Activated T-cell treated with anti-CD3 and anti-CD28 coated beads, Interleukin-2, amount 50 U/mL, for 24 hours (primary cell): ENCODE measurements at places on chromosomes 4 and X.

- DNase-seq = no peak
These were observed 311.8 kb upstream of the SMIM31 start for GRCh38 chr4:164442180-164442579.

DNA sequence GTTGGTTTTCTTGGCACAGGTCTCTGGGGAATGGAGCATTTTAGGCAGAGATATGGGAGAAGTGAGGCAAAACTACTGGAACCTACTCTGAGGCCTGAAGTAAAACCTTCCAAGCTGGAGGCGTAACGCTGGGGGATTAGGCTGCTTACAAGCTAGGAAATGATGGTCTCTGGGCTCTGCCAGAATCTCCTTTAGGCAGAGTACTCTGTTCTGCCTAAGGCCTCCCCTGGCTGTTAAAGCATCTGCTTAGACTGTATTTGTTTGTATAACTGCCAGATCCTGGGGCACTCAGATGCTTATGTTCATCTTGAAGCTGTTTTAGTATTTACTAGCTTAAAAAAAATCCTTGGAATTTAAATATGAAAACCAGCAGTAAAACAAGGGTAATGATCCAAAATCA, 822.2 kb downstream of the RPA4 start:
- no peak for DNase-seq

GRCh38 chr4:148207068-148207467, 235.1 kb downstream of the NR3C2 start:
- no peak for DNase-seq

DNA sequence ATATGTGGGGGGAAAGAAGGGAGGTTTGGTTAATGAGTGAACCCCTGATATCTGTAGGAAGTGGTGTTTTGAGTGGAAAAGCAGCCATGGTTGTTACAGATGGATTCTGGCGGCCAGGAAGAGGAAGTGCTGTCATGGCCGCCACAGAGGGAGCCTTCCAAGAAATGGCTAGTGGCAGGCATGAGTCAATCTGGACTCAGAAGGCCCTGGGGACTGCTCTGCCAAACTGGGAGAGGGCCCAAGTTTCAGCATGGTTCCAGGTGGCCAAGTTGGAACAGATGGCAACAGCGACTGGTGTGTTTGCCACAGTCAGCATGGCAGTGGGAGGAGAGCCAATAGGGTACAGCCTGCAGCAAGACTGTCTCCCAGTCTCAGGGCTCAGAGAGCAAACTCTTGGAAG, 32.5 kb downstream of the ETDB start:
- DNase-seq = no peak

GRCh38 chrX:37993176-37993575, 13.2 kb upstream of the SYTL5 start:
- no peak for DNase-seq

DNA sequence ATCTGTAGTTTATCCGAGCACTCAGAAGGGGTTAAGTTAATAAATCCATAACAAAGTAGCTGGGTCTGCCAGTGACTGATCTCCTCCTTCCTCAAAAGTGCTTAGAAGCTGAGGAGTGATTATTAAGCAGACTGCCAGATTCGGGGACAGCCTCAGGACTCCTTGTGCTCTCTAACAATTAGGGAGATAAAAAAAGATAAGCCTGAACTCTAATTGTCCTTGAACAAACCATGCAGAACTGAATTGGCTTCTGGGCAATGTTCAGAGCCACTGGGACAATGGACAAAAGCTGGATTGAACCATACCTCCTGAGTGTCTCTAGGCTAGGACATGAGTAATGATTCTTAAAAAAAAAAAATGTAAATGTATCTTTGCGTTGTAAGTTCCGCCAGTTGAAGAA, 22.7 kb upstream of the GRPR start:
- no peak for DNase-seq

DNA sequence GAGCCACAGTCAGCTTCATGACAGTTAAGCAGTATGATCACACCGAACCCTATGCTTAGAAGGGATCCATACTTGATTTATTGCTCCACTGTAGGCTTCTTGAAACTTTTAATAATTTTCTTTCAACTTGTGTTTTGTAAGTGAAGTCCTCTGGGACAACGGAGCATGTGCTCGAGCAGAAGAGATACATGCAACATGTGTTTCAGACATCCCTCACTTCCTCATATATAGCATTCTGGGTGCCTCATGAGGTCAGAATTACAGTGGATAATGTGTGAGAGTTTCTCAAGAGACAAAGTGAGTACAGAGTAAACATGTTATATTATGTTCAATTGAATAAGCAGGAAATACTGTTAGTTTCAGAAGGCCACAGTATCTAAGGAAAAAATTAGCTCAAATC, 893.2 kb downstream of the FAT4 start:
- no peak for DNase-seq

DNA sequence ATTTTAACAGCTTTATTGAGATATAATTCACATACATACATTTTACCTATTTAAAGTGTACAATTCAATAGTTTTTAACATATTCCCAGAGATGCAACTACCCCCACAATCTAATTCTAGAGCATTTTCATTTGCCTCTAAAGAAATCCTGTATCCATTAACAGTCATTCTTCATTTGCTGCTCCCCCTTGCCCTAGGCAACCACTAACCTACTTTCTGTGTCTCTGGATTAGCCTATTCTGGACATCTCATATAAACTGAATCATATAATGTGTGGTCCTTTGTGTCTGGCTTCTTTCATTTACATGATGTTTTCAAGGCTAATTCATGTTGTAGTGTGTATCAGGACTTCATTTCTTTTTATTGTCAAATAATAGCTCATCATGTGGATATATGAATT, 105.1 kb upstream of the GRPR start:
- DNase-seq = no peak

- no peak for DNase-seq
These were observed 68.6 kb downstream of the NHS start for GRCh38 chrX:17443556-17443955.

- no peak for DNase-seq
These were observed 17.7 kb downstream of the JAKMIP1 start for GRCh38 chr4:6182376-6183280.

DNA sequence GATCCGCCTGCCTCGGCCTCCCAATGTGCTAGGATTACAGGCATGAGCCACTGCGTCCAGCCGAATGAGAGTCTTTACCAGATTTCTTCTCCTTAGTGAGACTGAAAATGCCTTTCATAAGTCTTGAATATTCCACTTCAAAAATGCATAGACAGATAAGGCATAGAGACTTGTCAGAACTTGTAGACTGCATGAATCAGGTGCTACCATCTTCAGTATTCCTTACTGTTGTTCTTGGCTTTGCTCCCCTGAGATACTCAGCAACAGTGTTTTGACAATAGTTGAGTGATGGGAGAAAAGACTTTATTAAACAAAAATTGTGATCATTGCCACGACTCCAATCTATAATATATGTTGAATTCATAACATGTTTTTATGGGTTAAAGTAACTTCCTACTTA, 11.0 kb downstream of the TKTL2 start:
- DNase-seq = no peak

- DNase-seq = no peak
These were observed 69.2 kb upstream of the GRID2 start for GRCh38 chr4:92234393-92235176.

DNA sequence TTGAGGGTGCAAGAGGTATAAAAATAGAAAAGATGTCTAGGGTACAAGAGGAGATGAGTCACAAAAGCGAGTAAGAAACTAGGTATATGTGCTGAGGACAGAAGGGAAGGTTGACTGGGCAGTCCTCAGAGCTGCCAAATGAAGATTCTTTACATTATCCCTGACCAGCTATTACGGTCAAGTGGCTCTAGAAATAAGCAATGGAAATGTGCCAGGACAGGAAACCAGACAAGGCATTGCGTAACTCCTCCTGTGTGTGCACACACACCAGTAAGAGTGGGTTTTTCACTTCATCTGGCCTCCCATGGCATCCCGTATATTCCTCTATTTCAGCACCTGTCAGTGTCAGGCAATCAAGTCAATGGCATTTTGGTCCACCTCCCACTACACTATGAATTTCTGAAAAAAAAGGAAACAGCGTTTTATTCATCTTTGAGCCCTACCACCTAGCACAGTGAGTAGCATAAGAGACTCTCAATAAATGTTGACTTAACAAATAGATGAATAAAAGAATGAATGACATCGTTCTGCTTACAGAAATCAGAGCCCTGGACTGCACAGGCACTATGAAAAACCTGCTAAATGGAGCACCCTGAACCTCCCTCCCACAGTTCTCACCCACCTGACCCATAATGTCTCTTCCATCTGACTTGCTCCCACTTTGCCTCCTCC, 62.6 kb upstream of the KLF3 start:
- DNase-seq = no peak

DNA sequence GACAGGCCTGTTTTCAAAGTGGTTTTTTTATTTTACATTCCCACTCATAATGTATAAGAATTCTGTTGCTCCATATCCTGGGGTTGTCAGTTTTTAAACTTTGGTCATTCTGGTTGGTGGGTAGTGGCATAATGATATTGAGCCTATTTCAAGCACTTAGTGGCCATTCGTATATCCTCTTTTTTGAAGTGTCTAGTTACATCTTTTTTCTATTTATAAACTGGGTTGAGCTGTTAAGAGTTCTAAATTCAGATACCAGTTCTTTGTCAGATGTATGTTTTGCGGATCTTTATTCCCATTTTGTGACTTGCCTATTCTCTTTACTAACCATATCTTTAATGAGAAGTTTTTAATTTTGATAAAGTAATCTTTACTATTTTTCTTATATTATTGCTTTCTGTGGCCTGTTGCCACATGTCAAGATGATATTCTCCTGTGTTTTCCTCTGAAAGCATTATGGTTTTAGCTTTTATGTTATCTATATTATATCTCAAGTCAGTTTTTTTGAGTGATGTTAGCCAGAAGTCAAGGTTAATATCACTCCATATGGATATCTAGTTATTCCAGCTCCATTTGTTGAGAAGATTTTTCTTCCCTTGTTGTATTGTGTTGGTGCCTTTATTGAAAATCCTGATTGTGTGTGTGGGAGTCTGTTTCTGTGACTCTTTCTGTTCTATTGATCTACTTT, 110.9 kb downstream of the FHIP1A start:
- no peak for DNase-seq

- no peak for DNase-seq
These were observed 911.2 kb downstream of the FSTL5 start for GRCh38 chr4:161252520-161253141.
